ENCODE measurements at places on chromosomes 13 and 19.

- DNase-seq, result no peak
Measured at GRCh38 chr13:39786091-39786490, 130.6 kb downstream of the COG6 start.

DNA sequence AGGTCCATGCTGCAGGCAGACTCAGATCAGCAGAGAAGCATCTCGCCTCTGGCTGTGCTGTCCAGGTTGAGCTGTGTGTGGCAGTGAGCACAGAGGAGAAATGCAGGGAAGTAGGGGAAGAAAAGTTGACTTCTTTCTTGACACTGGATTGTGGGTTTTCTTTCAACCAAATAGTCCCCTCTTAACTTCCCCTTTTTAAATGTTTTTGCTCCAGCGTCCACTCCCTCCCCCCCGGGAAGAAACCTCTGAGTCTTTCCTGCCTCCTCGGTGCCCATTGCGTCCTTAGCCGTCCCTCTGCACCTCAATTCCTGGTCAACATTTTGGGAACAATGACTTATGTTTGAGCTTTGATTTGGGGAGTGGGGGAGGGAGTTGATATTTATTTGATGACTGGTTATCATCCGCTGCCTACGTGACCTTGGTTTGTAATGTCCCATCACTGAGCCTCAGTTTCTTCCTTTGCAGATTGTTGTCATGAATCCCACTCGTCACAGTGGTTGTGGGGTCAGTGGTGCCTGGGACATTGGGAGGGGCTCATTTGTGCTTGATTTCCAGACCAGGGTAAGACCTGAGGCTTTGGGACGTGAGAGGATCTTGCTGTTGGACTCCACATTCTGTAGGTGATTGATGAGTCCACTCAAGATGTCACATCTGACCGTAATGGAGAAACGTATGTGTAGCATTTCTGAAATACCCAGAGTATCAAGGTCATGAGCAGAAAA, at the start of gene LILRB2:
Gene LILRB2, minus strand, starts transcription at position 104 of the 722 bp plus-strand sequence. CDS start 614 bp downstream, outside the sequence.
- DNase-seq, result no peak

- no peak for DNase-seq
Measured at GRCh38 chr19:40945645-40946044, 45.4 kb upstream of the CYP2B6 start.

GRCh38 chr13:31880851-31881494, 141.6 kb downstream of the RXFP2 start:
- DNase-seq, result no peak
